ENCODE measurements at places on chromosomes 13 and 19.

- peaks cover 6% of the 10 kb centered on the region for H3K4me1 ChIP-seq
- H3K36me3 ChIP-seq = peaks cover 51% of the 10 kb centered on the region
- H3K4me3 ChIP-seq = no peak overlapping the region
- no peak for DNase-seq
- no peak overlapping the region for H3K27ac ChIP-seq
Observed at GRCh38 chr13:113996081-113996911, 22.4 kb upstream of the C13orf46 start.

DNA sequence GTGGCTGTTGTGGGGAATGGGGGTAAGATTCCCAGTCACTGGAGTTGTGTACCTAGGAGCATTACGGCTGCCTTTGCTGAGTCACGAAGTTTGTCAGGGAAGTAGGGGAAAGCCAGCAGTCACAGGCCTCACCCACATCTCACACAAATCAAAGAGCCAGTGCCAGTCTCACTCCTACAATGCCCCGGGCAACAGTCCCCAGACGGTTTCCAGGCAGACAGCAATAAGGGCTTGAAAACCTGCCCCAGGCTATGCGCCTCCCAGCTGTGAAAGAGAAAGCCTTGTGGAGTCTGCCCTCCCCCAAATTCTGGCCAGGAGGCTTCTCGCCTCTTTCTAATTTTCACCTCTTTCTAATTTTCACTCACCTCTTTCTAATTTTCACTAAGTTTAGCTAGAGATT is 142.3 kb upstream of the EDNRB start:
- H3K36me3 ChIP-seq = no peaks in the 10 kb centered on the region
- DNase-seq = no peak
- no peaks in the 10 kb centered on the region for H3K4me1 ChIP-seq
- H3K4me3 ChIP-seq = no peak overlapping the region

GRCh38 chr13:107447591-107447990 is 767.7 kb downstream of the LIG4 start:
- H3K27ac ChIP-seq = no peak overlapping the region
- no peaks in the 10 kb centered on the region for H3K36me3 ChIP-seq
- no peaks in the 10 kb centered on the region for H3K4me1 ChIP-seq
- DNase-seq = no peak
- no peaks in the 10 kb centered on the region for H3K27me3 ChIP-seq

DNA sequence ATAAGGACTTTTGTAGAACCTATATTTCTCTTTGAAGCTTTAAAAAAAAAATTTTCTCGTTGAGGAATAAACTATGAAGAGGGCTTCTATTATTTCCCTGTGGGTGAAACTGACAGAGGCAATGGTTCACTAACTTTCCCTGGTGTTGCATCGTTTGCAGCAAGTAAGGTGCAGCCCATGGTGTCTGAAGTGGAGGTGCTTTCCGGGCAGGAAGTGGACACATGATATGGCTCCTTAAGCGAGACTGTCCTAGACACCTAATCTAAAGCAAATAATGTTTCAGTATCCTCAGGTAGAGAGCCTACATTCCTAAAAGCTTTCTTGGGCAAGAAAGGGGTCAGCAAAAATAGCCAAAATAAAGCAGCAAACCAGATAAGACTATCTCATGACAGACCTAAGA is 437.6 kb upstream of the ARGLU1 start:
- H3K36me3 ChIP-seq = no peaks in the 10 kb centered on the region
- no peak overlapping the region for H3K4me3 ChIP-seq
- no peak overlapping the region for H3K27ac ChIP-seq
- no peak for DNase-seq

- H3K4me3 ChIP-seq = no peak overlapping the region
- H3K27ac ChIP-seq = no peak overlapping the region
- H3K27me3 ChIP-seq = no peaks in the 10 kb centered on the region
Observed at GRCh38 chr19:33416307-33417215, 43.1 kb downstream of the CEBPG start.

GRCh38 chr19:4057931-4058692 is 8.6 kb downstream of the ZBTB7A start:
- no peak overlapping the region for H3K4me3 ChIP-seq
- peak overlapping the region; percentile 44 for H3K27ac ChIP-seq
- no peak for DNase-seq
- no peaks in the 10 kb centered on the region for H3K27me3 ChIP-seq
- H3K36me3 ChIP-seq = peaks cover 45% of the 10 kb centered on the region
- peaks cover 50% of the 10 kb centered on the region for H3K4me1 ChIP-seq

Measured in activated CD4-positive, alpha-beta memory T cell treated with anti-CD3 and anti-CD28 coated beads, Interleukin-2, amount 10 ng/mL, durations not matched to agents 7 days and 5 days (primary cell).